ENCODE measurements at places on chromosomes 2 and 18.

DNA sequence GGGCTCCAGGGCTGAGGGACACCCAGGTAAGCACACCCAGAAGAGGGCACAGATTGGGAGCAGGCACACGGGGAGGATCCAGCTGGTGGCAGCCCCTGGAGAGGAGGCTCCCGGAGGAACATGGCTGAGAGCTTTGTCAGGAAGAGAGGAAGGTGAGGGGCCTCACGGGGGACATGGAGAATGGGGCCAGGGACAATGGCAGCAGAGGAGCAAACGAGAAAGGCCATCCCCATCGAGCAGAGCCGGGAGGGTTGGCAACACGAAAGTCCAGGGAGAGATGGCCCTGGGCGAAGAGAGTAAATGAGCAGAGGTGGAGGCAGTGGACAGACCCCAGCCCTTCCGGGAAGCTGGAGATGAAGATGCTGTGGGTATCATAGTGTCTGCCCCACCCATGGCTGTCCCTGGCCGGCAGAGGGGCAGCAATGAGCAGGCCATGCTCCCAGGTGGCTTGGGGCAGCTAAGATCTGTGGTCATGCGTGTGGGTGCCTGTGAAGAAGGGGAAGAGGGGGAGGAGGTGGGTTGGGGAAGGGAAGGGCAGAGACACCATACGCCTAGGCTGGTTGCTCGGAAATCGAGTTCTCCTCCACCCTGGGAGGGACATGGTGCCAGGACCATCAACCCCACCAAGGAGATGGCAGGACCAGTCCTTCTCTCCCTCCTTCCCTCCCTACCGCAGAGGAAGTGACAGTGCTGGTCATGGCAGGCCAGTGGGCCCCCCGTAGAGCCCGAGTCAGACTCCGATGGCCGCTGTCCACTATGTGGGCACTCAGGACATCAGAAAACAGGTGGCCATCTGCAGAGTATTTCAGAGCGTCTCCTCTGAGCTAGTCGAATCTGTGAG is 191.7 kb downstream of the NDUFA10 start:
- no peak for DNase-seq

DNA sequence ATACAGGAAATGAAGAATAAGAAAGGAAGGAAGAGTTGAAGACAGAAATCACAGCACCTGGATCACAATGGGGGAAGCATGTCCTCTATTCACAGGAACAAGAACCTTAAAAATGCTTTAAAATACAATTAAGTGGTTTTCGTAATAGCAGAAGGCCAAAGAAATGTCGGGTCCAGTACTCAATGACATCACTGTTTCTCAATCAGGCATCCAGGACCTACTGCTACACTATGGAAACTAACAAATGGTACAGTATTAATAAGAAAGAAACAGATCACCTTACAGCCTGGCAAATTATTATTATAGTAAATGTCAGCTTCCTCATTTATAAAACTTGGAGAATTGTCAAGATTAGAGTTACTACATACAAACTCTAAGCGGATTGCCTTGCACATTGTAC is 15.8 kb downstream of the HNRNPLL start:
- DNase-seq = no peak

- no peak for DNase-seq
Measured at GRCh38 chr2:186605041-186605440, 15.2 kb downstream of the ITGAV start.

DNA sequence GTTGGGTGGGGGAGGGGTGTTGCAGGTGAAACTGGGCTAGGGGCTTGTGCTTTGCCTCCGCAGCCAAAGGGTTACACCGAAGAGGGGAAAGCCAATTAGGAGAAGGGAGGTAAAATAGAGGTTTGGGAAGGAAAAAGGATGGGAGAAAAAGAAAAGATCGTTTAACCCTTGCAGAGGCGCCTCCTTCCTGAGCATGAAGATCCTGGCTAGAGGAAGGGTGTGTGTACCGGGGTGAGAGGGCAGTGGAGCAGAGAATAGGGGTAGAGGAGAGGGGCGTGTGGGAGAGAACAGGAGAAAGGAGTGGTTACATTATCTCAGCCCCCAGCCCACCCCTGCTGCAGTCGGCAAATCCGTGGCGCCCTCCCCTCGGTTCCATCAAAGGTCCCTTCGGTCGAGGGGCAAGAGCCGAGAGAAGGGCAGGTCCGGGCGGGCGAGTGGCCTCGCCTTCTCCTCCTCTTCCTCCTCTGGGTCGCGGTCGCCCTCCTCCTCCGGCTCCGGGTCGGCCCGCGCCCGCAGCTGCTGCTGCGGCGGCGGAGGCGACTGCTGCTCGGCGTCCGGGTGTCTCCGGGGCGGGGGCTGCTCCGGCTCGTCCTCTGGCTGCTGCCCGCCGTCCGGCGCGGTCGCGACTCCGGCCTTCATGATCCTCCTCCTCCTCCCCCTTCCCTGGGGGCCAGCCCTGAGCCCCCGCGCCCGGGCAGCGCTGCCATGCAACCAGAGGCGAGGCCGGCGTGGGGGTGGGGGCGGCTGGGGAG is 1.1 kb downstream of the MARCHF4 start:
- no peak for DNase-seq

GRCh38 chr2:17966798-17967197 is 88.3 kb downstream of the KCNS3 start:
- no peak for DNase-seq

DNA sequence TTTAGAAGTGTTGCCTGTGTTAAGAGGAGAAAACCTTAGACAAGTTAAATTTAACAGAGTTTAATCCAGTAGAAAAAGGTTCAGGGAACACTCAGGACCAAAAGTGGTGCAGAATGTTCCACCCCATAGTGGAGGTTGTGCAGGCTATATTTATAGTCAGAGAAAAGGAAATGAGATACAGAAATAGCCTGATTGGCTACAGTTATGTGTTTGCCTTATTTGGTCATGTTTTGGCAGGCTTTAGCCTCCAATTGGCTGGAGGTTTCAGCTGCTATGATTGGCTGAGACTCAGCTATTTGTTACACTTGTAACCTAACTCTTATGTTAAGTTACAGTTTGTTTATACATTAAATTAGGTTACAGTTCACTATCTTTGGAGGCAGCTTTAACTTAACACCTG is 4.2 kb downstream of the STAMBP start:
- no peak for DNase-seq

- no peak for DNase-seq
Measured at GRCh38 chr18:28666216-28666615, 489.3 kb upstream of the CDH2 start.

DNA sequence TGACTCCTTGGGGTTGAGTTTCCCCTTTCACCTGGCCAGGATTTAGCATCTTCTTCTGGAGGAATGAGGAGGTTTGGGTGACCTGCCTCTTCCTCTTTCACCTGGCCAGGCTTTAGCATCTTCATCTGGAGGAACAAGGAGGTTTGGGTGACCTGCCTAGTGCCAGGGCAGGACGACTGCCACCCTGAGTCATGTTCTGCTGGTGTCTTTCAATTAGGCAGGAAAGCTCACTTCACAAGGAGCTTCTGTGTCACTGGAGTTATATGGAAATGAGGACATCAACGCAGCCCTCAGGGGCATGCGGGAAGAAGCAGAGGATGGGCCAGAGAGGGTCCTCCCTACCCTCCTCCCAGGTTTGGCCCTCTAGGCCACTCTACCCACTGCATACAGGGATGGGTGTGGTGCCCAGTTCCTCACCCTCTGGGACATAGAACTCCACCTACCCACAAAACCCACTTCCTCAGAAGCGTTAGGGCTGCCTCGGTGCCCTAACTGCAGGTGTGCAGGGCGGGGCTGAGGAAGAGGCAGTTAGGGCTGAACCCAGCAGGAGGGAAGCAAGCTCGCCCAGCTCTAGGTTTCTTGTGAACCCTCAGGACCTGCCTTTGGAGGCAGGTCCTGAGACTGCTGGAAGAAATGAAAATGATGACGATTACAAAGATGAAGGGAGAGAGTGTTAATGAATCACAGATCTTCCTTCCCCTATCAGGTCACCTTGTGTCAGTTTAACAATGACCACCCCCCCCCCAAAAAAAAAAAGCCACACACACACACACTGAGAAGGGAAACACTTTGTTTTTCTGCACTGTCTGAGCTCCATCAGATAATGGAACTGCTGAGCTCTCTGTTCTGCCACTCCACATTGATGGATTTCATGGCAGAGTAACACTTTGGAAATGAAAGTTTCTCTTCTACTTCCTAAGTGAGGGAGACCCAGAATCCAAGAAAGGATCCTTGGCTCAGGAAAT is 71.0 kb downstream of the ARL4C start:
- DNase-seq = no peak

DNA sequence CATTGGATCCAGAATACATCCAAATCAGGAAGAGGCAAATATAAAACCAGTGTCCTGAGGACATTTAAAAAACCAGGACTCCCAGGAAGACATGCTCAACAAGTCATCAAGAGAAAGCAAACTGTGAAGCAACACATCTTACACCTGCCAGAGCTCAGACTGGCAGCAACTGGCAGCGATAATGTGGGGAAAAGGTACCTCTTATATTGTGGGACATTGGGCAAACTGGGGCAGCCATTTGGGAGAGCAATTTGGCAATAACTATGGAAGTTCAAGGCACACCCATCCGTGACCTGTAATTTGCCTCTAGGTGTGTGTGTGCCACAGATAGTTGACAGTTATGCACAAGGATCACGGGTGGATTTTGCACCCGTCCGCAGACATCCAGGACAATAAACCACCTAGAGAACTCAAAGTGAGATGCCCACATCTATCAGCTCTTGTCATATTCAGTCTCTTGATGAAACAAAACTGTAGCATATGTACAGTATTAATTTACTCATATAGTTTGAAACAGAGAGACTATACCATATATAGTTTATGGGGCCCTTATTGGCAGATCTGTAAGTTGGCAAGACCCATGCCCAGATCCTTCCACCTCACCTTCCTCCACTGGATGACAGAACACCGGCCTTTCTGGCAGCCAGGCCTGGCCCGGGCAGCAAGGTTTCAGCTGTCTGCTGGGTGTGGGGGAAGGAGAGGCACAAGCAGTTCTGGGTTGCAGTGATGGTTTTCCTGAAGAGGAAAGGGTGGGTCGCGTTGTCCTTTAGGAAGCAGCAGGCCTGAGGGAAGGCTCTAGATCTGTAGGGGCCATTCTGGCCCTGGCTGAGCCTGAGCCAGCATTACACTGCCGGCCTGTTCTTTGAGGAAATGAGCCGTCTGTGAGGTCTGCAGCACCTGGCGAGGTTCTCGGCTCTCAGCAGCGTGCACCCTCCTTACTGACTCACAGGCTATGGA is 18.8 kb downstream of the HJURP start:
- DNase-seq = no peak

GRCh38 chr2:35946478-35946877 is 409.1 kb upstream of the CRIM1 start:
- DNase-seq = no peak

DNA sequence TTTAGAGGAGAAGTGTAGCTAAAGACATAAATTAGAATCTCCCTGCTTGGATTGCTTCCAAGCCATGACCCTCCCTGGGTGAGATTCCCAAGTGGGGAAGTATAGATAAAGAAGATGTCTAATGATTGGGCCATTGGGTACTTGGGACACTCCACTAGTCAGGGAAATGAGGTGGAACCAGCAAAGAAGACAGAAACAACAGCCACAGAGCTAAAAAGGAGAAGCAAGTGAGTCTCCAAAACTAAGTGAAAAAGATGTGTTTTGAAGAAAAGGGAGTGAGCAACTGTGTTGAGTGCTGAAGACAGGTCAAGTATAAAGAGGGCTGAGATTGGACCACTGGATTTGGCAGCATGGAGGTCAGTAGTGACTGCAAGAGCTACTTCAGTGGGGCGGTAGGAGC is 276.7 kb upstream of the STON1 start:
- no peak for DNase-seq

DNA sequence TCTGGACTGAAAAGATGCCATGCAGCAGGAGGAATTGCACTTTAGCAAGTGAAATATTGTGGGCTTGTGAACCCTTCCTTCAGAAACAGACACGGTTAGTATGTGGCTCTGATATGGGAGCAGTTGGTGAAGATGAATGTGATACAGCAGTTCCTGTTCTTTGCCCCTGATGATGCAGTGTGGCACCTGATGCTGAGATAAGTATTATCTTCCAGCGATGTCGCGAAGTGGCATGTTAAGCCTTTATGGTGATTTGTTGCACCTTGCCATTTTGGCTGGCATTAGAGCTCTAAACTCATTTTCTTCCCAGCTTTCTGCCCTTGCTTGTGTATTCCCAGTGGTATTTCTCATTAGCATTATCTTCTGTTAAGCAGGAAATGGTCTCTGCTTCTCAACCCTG is 441.6 kb upstream of the RAB12 start:
- no peak for DNase-seq

- no peak for DNase-seq
Measured at GRCh38 chr18:74790451-74790850, 192.8 kb downstream of the ZNF407 start.

- no peak for DNase-seq
Measured at GRCh38 chr2:111133603-111134002, 12.9 kb downstream of the BCL2L11 start.

DNA sequence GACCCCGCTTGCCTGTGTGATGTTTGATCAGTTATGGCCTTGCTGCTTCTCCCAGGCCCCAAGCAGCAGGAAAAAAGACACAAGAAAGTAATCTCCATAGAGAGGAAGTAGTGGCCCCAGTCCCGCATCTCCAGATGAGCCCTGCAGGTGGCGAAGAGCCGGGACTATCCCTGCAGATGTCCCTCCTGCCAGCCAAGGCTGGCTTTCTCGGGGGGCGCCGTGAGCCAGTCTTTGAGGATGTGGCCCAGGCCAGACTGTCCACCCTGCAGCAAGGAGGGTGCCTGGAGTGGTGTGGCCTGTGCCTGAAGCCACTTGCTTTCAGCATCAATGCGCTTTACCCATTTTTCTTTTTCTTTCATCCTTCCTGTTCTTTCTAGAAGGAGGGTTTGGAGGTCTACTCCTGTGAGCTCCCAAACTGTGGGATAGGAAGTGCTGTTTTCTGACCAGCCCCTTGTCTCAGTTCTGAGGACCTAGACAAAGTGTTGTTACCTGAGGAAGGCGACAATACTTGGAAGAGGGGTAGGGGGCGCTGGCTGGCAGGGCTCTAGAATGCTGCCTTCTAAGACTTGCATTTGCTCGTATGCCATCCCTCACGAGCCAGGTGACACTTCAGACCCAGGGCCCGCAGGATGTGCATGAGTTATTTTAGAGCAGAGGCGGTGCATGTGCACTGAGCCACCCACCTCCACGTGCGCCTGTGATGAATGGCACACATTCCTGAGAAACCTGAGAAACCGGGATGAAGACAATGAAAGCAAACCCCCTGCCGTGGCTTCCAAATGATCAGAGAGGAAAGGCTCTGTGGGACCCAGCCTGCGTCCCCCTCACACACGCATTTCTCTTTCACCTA is 255.8 kb downstream of the FBXO15 start:
- DNase-seq = no peak

GRCh38 chr2:218223046-218223445 is 6.1 kb downstream of the ARPC2 start:
- no peak for DNase-seq

GRCh38 chr2:45436456-45436855 is 174.6 kb downstream of the SRBD1 start:
- no peak for DNase-seq

Measured in occipital lobe (tissue), 3 donors.